ENCODE measurements at places on chromosomes 2 and 18.

DNA sequence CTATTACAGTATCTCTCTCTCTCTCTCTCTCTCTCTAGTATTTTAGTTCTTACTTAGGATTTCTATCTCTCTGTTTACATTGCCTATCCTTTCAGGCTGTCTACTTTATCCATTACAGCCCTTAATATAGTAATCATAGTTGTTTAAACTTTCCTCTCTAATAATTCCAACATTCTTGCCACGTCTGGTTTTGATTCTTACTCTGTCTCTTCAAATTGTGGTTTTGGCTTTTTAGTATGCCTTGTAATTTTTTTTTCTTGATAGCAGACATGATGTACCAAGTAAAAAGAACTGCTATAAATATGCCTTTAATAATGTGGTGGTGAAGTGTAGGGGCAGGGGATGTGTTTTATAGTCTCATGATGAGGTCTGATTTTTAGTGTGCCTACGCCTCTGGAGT, 1809.5 kb upstream of the CELF4 start:
- DNase-seq = no peak

GRCh38 chr2:160630801-160631590, 137.4 kb upstream of the RBMS1 start:
- no peak for DNase-seq

DNA sequence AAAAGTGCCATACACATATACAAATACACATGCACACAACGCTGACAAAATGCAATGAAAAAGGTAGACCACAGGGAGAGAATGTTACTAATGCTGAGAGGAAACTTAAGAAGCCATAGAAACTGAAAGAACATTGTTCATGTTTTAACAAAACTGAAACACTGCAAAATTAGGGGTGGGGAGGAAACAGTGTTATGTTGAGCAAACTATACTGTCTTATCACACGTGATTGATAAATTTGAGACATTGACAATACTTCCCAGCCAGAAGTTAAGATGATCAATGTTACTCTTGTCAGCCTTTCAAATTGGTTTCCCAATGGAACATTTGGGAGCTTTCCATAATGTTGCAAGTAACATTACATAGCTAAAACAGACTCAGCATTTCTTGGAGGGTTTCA, 165.5 kb downstream of the L3MBTL4 start:
- DNase-seq = no peak

- no peak for DNase-seq
Observed at GRCh38 chr2:70574618-70575017, 21.0 kb upstream of the TGFA start.

DNA sequence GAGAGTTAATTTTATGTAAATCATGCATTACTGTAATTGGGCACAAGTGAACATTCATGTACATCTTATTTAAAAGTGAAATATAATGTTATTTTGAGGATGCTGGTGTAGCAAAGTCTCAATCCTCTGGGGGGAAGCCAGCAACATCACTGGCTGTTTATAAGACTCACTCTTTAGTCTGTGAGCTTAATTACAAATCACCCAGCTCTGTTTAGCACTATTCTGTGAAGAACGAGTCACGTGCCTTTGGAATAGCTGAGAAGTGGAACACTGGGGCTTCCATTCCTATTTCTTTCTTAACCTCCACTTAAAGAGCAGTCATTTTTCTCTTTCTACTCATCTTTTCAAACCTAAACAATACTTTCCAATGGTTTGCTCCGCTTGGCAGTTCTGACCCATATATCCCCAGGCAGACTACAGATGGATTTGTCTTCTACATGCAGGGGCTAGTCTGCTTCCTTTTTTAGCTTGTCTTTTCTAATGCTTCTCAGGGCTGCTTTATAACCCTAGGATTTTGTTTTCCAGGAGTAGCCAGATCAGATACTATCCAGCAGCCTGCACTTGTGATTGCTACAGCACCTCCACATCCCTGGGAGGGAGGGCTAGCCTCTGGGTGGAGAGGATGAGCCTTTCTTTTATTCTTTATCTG, 95.3 kb upstream of the CAVIN2 start:
- no peak for DNase-seq

- no peak for DNase-seq
Observed at GRCh38 chr2:45014016-45014702, 4.9 kb upstream of the SIX2 start.

DNA sequence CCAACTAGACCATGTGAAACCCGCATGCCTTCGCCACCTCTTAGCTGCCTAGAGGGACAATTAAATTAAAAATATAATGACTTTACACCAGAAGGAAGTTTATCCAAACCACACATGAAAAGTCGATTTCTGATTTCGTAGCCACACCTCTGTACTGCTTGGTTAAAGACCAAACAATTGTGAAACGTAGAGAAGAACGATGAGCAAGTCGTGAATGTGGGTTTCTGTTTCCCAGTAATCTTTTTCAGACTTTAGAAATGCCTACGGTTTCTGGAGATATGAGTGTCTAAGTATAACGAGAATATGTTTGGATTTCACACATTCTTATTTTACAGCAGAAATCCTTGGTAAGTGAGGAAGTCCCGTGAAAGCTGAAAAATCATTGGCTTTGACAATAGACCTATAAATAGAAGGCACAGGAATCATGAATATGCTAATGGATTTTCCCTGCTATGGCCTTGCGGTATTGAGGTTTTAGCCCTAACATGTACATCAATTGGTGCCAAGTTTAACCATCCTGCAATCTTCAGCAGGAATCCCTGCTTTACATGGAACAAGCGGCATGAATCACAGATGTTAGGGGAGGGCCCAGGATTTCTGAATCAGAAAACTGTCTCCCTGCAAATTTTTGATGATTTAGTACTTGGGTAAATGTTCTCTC, 105.6 kb downstream of the TTC32 start:
- no peak for DNase-seq

DNA sequence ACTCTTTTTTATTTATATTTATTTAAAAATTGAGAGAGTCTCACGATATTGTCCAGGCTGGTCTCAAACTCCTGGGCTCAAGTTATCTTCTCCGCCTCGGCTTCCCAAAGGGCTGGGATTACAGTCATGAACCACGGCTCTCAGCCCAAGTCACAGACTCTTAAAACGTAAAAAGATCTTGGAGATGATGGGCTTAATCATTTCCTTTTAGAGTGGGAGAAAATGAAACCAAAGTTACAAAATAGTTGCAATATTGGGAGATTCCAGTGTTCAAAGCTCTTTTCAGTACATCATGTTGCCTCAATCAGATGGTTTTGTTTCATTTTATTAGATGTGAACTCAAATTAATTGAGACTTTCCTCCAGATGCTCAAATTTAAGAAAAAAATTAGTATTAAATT, 151.4 kb upstream of the XPO1 start:
- no peak for DNase-seq

GRCh38 chr2:45988879-45989278, 308.3 kb upstream of the EPAS1 start:
- no peak for DNase-seq

- DNase-seq = no peak
Observed at GRCh38 chr2:46275995-46276394, 21.2 kb upstream of the EPAS1 start.

GRCh38 chr2:179104736-179105135, 54.8 kb upstream of the CCDC141 start:
- DNase-seq = no peak

- no peak for DNase-seq
Observed at GRCh38 chr2:193869564-193869963, 1674.8 kb upstream of the TMEFF2 start.

DNA sequence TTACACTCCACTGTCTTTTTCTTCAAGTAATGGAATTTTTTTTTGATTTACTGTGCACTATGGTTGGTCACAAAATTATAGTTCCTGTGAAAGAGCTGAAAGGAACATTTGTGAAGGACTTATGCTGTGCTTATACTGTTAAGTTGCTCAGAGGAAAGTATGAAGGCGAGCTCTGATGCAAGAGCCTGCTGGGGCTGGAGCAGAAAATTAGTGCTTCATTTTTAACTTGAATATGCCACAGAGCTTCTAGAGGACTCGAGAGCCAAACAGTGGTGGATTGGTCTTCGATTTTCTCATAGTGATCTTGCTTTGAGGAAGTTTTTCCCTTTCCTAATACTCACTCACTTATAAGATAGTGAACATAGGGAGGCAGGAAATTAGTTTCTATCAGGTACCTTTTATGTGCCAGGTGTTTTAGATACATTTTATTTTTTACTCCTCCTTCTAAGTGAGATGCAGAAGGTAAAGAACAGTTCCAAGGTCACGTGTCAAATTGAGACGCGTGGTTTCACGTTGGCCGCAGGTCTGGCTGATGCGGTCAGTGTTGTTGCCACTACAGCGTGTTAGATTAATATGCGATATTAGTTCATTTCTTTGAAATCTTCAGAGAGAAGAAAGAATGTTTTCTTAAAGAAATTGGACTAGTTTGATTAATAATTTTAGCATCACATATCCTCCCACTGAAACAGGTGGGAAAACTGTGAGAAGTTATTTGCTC, 20.2 kb downstream of the GATA6 start:
- no peak for DNase-seq

DNA sequence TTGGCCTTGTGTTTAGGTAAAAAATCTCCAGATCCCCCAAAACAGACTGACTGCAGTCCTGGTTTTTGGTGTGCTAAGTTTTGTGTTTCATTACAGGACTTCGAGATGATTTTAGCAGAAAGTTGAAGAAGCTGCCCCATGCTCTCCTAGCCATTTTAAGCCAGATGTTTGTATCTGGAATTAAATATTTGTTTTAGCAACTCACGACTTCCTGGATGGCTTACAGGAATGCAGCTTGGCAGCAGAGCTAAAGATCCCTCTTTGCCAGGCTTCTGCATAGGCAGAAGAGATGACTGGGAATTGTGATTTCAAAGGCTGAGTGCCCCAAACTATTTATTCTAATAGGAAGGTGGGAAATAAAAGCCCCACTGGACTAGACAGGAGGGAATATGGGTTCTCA, 31.1 kb downstream of the ONECUT2 start:
- no peak for DNase-seq

- no peak for DNase-seq
Observed at GRCh38 chr18:51089691-51090090, 59.7 kb downstream of the SMAD4 start.

DNA sequence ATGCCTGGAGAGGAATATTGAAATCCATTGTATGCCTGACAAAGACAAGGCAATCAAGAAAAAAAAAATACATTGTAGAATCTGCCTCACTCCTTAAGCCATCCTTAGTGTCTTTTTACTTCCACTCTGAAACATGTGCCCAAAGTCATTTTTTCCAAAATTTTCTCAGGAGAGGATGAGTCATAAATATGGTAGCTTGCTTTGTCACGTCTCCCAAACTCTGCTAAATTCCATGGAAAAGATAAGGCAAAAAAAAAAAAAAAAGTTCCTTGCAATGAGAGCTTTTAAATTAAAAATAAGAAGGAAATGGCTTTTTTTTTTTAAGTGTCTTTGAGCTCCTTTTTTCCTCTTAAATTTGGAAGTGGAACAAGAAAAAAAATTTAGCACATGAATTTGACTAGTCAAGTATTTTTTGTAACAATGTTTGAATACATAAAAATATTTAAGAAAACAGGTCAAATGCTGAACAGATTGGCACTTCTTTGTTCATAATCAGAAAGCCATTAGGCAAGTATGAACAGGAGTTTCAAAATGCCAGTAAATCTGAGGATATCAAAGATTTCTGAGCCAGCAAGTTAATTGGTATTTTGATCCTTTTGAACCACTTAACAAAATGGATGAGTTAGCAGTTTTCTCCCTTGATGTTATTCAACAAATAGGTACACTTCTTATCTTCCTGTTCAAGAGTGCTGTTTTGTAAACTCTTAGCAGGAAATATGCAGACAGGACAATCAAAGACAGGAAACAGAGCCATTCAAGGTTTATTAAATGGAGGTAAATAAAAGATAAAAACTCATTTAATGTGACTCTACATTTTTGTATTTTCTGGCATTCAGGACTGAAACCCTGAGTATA, 247.3 kb upstream of the SP5 start:
- DNase-seq = no peak

DNA sequence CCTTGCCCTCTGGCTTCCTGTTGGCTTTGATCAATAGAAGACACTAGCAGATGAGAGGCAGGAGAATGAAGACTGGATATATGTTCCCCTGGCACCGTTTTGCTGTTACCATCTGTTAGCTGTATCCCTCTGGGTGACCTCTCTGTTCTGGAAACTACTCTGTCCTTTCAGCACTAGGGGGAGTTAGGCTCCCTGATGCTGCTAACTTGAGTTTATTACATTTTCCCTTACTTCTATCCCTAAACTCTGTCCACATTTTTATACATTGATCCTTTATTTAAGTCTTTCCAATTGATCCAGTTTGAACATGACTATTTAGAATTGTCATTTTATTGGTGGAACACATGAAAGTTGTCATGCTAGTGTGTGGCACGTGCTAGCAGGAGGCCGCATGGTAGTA, 1014.3 kb upstream of the CDH2 start:
- DNase-seq = no peak

DNA sequence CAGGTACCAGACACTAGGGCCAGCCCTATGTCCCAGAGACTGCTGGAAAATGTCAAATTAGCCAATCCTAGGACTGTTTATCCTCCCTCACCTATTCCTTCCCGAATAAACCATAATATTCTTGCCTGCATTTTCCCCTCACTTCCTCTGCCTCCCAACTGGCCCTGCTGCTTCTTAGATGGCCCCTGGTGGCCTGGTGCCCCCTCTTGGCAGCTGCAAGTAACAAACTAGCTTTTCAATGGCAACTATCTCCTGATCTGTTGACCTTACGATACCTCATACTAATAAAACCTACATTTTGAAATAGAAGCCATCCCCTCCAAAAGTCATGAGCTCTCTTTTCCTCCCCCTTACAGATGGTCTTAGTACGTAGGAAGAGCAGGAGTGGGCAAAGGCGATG, 132.0 kb downstream of the ALPK2 start:
- DNase-seq = no peak

DNA sequence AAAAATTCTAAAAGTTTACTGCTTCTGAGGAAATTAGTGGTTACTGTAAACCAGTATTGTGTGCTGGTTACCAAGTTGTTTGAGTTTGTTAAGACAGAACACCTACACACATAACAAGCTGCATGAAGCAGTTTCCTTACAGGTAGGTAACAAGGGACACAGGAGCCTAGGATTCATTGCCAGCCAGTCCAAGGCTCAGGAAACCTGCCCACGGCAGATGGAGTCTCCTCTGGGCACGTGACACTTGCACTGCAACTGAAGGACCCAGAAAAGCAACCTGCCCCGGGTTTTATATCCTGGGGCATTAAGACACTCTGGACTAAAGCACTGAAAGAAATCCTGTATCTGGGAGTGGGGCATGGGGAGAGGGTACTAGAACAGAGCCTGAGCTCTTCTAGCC, 639.3 kb downstream of the ADCYAP1 start:
- no peak for DNase-seq

DNA sequence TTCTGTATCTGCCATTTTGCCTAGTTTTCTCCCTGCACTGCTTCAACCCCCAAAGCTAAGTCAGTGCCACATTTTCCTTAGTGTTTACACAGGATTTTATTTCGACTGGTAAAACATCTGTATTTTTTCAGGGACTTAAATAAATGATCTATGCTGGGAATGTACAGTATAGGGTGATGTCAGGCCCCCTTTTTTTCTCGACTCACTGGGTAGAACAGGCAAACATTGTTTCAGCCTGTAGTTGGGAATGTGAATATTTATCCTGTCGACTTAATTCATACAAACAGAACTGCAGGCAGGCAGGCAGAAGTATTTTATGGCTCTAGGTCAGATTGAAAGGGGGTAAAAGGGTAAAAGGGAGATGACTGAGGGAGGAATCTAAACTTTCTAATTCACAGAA, 123.5 kb upstream of the ZFP36L2 start:
- no peak for DNase-seq

GRCh38 chr2:12381543-12382325, 335.0 kb upstream of the TRIB2 start:
- no peak for DNase-seq

GRCh38 chr2:45299361-45299760, 290.1 kb upstream of the SIX2 start:
- no peak for DNase-seq

GRCh38 chr2:96924775-96925747, 55.2 kb upstream of the SEMA4C start:
- DNase-seq = no peak

Data from stimulated activated CD4-positive, alpha-beta T cell treated with anti-CD3 and anti-CD28 coated beads, Interleukin-1b, Interleukin-23, amount 100 ng/mL, for 24 hours (primary cell).